H9 (cell line): ENCODE measurements at places on chromosomes 2 and 18.

DNA sequence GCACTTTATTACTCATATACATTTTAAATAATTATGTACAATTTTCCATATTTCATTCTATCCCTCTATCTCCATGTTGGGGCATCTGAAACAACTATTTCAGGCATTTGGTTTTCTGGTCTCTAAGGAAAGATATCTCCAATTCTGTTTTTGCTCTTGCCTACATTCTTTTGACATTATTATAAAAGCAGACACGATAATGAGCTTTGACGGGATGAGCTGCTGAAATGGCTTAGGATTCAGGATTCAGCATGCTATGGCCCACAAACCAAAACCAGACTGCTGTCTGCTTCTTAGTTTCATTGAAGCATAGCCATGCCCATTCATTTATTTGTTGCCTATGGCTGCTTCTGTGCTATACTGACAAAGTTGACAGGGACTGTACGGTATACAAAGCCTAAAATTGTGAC is 42.7 kb upstream of the GLS start:
- DNase-seq = no peak

DNA sequence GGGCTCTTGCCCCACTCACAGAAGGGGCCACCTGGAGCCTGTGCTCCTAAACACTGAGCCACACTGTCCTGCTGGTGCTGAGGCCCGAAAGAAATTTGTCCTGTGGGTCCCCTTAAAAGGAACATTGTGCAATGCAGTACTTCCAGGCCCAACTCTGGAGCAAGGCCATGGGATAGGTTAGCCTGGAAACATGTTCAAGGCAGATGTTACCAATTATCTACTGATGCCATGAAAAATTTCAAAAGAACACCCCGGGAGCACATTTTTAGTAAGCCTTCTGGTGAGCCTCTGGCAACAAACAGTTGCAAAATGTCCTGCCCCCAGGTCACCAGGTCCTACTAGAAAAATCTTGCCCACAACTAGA is 12.3 kb upstream of the PTMA start:
- no peak for DNase-seq

- no peak for DNase-seq
Observed at GRCh38 chr2:238346544-238346943, 26.2 kb downstream of the TRAF3IP1 start.

DNA sequence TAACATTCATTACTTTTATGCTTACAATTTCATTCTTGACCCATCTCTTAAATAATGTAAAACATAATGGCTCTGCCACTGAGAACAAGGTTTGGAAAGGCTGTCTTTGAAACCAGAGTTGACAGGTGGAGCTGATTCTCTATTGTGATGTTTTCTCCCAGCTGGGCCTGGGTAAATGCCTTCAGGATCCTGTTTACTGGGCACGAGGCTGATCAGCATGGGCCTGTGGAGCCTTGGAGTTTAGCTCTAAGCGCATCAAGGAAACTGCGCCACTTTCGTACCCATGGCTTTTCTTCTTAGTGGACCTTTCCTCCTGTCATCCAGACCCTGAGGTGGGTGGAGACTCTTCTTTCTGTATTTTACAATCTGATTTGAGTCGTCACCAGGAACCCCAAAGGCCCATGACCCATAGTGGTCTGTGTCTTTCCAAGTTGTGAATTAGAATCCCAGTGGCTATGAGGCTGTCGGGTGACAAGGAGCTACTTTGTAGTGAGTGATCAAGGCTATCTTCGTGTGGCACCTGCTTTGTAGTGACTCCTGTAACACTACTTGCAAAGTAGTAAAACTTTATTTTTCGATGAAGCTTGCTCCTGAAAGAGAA is 123.1 kb downstream of the LPIN1 start:
- DNase-seq = no peak

GRCh38 chr2:207734264-207734635 is 22.8 kb downstream of the CCNYL1 start:
- no peak for DNase-seq

- DNase-seq = no peak
Observed at GRCh38 chr18:3236470-3236869, 11.1 kb upstream of the MYL12A start.

GRCh38 chr2:69196327-69197117 is 183.5 kb downstream of the ANTXR1 start:
- no peak for DNase-seq

- DNase-seq = no peak
Observed at GRCh38 chr18:44681076-44681970, 635 bp downstream of the SETBP1 start.

DNA sequence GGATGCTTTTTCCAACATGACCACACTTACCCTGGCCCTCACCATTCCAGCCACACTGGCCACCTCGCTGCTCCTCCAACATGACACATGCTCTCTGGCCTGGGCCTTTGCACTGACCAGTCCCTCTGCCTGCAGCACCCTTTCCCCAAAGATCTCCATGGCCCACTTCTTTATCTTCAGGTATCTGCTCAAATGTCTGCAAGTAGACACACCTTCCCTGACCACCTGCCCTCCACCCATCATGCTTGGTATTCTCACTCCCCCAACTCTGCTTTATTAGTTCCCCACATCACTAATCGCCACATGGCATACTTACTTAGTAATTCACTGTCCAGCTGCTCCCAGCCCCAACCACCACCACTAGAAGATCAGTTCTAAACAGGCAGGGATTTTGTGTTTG is 214.2 kb downstream of the BCL11A start:
- DNase-seq = no peak

DNA sequence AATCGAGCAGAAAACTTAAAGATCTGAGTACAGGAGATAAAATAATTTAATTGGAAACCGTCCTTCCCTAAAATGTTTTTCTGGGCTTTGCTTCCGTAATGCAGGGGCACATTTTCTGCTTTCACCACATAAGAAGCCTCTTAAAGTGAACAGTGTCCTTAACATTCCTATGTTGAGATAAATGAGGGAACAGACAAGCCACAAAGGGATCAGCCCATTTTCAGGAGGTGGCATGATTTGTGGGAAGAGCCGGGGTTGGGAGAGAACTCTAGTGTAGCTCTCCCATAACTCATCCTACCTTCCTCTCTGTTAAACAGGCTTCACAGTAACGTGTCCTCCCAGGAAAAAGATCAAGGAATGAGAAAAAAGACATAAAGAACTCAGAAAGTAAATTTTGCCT is 56.9 kb upstream of the ACVR1C start:
- DNase-seq = no peak

- DNase-seq = no peak
Observed at GRCh38 chr2:119025762-119026351, 83.9 kb downstream of the MARCO start.

GRCh38 chr2:160247296-160248035 is 47.4 kb upstream of the ITGB6 start:
- no peak for DNase-seq

DNA sequence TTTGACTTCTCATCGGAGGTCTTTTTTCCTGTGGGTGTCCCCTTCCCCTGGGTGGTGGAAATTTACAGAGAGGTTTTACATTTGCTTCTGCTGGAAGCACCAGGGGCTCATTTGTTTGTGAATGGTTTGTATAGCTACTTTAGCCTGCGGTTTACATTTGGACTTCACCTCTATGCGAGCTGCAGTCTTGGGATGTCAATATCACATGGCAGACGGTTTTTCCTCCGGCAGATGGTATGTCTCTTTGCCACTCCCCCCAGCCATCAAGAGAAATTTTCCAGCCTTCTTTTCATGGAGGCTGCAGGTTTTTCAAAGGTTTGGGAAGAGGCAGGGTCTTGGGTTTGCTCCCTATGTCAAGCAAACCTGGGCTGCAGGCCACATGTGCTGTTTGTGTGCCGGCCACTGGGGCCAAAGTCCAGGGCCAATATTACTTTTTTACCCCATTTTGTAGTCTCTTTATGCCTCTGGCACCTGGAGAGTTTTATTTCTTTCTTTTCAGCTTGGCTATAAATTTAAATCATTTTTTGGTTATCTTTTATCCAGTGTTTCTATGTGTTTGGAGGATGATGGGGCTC is 23.9 kb upstream of the BOD1L2 start:
- DNase-seq = peak; percentile 50

- DNase-seq = no peak
Observed at GRCh38 chr2:204842661-204843485, 297.6 kb downstream of the PARD3B start.

DNA sequence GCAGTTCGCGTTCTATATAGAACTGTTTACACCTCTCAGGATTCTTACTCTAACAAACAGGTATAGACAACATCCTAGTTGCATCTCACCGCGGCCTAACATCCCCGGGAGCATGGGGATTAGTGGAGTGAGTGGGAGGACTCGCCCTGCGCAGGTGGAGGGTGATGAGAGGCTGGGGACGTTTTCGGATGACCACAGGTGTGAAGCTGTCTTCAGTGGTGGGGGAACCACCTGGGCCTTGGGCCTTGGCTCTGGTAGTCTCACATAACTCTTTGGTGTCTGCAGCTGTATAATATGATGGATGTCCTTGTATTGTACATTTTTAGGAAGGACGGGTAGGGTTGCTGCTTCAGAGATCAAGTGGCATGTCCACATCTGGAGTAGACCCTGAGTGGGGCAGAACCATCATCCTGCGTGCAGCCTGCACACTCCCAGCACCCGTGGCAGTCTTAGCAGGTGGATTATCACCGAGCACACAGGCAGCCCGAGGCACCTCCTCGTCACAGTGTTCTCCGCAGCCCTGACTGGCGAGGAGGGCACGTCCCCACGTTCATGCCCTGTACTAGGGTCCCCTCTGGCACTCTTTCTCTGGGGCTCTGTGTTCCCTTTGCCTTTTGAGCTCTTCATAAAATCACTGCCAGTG is 56.0 kb downstream of the AGAP1 start:
- DNase-seq = no peak

GRCh38 chr18:33761363-33761762 is 183.3 kb downstream of the ASXL3 start:
- no peak for DNase-seq

- no peak for DNase-seq
Observed at GRCh38 chr2:165950438-165950837, 3.1 kb downstream of the TTC21B start.

GRCh38 chr18:25470062-25470461 is 118.1 kb upstream of the ZNF521 start:
- no peak for DNase-seq

- peak; percentile 47 for DNase-seq
Observed at GRCh38 chr18:22170421-22171257, 1.2 kb downstream of the GATA6 start.

DNA sequence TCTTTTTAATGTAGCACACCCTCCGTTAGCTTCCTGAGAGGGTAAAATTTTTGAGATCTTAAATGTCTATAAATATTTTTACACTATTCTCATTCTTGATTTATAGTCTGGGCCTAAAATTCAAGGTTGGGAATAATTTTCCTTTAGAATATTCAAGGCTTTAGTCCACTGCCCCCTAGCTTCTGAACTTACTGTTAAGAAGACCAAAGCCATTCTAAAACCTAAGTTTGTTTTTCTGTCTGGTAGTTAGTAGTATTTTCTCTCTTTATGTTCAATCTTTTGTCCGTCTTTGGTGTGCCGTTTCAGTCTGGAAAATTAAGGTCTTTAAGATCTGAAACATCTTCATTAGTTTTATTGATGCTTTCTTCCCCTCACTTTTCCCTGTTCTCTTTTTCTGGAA is 14.5 kb downstream of the OSBPL6 start:
- DNase-seq = no peak

DNA sequence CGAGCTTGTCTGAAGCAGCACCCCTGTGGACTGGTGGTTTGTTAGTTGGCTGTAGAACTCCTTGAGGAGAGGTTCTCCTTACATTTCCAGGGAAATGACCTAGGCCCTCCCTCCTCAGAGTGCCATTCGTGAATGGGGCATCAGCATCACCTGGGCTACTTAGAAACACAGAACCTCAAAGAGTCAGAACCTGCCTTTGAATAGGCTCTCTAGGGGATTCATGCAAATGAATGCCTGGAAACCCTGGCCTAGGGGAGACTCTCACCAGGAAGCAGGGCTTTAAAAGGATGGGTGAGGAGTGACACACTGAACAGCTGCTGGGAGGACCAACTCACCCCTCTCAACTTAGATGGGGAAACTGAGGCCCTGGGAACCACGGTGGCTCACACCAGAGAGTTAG is 2.1 kb upstream of the MOCOS start:
- DNase-seq = no peak

- no peak for DNase-seq
Observed at GRCh38 chr18:45755934-45756333, 32.0 kb downstream of the SLC14A1 start.

DNA sequence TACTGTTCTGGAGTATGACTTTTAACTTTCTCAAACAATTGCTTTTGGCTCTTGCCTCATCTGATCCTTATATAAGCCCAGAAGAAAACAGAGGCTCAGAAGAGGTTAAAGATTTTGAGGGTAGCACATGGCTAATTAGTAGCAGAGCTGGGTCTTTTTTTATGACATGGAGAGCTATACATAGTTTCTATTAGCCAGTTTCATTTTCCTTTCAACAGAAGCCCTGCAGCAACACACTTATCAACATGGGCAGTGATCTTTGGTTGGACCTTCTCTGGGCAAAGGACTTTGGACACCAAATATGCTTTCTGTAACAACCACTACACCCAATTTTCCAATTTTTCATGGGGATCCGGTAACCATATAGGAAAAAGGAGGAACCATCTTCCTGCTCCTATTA is 64.9 kb downstream of the NCKAP5 start:
- DNase-seq = no peak

DNA sequence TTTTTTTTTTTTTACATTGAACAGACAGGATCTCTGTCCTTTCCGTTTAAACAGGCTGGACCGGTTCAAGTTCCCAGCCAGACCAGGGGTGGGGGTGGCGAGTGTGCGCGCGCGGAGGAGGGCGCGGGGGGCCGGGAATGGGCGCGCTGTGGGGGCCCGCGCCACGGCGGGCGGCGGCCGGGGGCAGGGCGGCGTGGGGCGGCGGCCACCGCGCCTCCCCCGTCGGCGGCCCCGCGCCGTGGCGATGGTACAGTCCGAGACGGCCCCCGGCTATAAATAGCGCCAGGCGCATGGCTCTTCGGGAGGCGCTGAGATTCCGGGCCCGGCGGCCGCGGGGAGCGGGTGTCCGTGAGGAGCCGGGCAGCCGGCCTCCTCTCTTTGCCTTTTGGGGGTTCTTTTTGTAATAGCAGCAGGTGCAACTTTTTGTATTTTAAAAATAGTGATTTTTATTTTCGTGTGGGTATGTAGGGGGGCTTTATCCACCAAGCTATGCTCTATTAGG is 430 bp upstream of the CELF4 start:
- DNase-seq = peak; percentile 60

GRCh38 chr2:129274038-129274415 is 705.4 kb upstream of the RAB6C start:
- DNase-seq = no peak

DNA sequence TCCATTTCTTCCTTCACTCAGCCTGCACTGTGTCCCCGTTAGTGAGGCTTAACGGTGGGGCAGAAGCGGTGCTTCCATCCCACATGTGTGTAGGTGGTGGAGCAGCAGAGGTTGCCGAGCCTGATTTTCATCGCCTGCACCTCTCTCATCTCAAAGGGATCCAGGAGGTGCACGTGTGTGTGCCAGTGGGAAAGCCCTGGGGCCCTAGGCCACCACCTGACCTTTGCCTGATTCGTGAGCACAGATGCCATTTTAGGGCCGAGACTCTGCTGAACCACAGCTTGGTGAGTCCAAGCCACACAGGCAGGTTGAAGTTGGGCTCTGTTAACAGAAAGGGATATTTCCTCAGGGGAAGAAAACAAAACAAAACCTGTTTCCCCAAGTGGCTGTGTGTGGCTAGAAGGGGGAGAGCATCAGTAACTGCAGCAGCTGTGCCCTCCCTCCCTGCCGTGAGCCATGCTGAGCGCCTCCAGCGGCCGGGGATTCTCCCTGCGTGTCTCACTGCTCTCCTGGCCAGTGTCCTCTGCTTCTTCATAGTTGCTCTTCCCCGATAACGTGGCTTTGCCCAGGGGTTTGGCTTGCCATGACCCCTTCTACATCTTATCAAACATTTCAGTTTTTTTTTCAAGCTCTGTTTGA is 81.5 kb downstream of the MAPRE2 start:
- peak; percentile 78 for DNase-seq

GRCh38 chr18:27665264-27665799 is 480.2 kb upstream of the CHST9 start:
- DNase-seq = no peak
